ENCODE measurements at places on chromosomes 2 and 18.

DNA sequence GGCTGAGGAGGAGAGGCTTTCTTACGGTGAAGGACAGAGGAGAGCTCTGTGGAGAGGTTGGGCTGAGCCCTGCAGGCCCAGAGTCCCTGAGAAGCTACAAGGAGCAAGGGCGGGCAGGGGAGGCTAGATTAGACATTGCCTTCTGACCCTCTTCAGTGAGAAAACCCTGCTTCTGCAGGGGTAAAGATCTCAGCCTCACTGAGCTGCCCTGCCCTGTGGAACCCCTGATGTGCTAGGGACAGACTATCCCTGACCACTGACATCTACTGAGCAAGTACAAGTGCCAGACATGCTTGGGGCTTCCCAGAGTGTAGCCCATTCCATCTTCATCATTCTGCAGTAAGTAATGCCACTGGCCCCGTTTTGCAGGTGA, 111.5 kb downstream of the CYP26B1 start:
- no peak for DNase-seq

GRCh38 chr2:158488442-158489216, 31.9 kb downstream of the PKP4 start:
- no peak for DNase-seq

DNA sequence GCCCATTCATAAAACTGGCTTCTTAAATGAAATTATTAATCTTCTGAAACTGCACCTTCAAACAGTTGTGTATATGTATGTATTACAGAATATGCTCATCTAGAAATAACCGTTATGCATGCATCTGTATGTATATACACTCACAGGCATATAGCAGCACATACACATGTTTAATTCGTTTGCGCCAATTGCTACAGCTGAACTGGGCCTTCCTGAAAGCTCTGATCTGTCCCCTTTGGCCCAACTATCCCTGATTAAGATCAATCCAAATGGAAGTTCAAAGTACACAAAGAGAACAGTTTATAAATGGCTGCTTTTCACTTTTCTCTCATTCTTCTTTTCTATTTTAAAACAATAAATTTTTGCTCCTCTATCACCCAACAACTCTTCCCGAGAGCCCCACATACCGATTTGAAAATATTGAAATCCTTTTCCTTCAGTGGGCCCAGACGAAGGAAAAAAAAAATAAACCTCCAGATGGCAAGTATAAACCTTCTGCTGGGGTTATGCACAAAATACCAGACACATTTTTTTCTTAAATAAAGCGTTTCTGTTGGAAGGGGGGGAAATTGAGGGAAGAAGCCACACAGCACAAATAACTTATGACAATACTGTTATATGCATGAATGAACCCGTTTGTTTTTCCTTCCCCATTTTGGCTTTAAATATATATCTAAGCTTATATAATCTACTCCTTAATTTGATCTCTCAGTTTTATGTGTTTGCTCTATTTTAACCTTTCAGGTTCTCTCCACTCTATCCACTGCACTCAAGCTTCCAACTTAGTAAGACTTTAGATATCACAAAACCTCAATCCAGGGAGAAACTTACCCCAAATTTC, 267.3 kb downstream of the TCF4 start:
- DNase-seq, result peak; percentile 24

- DNase-seq, result no peak
Observed at GRCh38 chr2:131050896-131051295, 42.4 kb downstream of the FAM168B start.

GRCh38 chr2:223822818-223823217, 14.6 kb downstream of the AP1S3 start:
- no peak for DNase-seq

DNA sequence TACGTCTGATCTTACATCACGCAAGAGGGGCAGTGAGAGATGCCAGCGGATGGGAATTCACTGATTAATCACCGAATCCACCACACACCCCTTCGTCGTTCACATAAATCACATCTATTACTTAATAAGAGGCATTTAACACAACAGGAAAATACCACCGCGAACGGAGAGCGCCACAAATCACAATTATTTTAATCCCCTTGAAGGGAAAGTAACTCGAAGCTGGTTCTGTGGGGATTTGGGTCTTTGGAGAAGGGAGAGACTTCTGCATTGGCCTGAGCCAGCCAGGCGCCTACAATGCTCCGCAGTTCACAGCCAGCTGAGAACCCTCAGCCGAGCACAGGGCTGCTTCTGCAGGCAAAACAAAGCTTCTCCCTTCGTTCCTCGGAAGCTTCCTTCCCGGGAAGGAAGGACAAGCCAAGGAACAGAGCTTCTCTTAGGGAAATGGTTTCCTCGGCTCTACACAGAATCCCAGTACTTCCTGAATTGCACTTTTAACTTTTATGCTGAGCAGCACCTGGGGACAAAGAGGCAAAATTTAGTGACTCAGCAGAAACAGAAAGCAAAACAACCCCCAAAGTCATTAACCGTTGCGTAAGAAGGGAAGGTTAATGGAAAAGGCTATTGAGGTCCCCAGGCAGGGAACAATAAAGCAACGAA, at the start of gene LRP1B:
LRP1B (minus strand) TSS at position 7 of the 660 bp plus-strand sequence. CDS start 287 bp downstream, outside the sequence.
- DNase-seq, result no peak

GRCh38 chr2:67878743-67879142, 184.1 kb downstream of the C1D start:
- no peak for DNase-seq

DNA sequence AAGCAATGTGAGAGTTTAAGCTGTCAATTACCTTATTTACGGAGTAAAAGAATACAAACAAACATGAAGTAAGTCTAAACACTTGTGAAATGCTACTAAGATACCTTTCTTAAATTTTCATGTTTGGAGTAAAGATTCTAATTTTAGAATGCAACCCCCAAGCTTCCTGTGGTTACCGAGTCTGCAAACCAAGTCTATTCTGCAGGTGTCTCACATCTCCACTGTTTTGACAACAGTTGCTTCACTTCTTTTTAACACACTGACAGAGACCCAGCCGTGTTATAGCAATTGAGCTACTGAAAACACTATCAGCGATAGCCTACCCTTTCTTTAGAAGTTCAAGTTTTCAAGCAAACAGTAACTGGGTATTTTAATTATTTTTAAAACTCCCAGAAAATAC, 608.3 kb downstream of the ERBB4 start:
- no peak for DNase-seq

GRCh38 chr2:78992451-78992806, 33.1 kb upstream of the REG3G start:
- DNase-seq, result no peak

GRCh38 chr18:57035590-57035989, 111.3 kb upstream of the BOD1L2 start:
- no peak for DNase-seq

DNA sequence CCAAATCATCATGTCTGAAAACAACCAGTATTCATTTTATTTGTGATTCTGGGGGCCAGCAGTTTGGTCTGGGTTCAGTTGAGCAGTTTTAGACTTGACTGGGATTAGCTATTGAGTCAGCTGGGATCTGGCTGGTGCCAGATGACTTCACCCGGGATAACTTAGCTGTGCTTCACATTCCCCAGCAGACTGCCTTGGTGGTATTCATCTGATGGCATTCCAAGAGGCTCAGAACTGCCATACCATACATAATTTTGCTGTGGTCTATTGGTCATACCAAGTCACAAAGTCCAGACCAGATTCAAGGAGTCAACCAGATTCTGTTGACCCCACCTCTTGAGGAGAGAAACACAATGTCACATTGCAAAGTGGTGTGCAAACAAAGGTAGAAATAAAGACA, 7.8 kb upstream of the FSHR start:
- no peak for DNase-seq

GRCh38 chr18:31658670-31659575, 25.5 kb downstream of the B4GALT6 start:
- DNase-seq, result no peak

DNA sequence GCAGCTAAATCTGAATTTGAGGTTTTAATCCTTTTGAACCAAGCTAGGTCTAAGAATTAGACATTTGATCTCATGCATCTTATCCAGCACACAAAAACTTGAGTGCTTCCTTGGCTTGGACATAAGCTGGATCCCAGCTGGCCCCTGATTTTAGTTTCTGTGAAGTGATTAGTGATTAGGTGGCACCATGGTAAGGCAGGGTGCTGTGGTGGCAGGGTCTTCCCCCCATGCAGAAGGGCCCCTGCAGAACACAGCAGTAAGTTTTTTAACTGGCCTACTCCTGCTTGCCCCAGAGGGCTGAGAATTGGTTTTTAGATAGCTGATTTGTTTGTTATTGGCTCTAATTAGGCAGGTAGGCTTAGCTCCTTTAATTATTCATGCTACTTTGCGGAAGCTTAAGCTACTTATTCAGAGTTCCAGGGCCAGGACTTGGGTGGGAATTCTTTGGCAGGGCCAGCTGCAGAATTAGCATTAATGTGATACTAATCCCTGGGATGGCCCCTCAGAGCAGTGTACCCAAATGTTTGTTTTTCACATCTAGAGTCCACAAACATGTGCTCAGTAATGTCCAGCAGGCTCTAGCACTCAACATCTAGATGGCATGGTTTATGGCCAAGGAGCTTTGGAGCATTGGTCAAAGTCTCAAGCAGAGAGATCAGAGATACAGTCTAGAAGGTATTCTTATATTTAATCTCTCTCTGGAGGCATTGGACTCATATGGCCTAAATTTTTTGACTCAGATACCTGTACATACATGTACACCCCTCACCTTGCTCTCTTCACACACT, 99.6 kb downstream of the FMNL2 start:
- no peak for DNase-seq

- DNase-seq, result peak; percentile 48
Observed at GRCh38 chr2:226802573-226802972, 3.0 kb upstream of the IRS1 start.

DNA sequence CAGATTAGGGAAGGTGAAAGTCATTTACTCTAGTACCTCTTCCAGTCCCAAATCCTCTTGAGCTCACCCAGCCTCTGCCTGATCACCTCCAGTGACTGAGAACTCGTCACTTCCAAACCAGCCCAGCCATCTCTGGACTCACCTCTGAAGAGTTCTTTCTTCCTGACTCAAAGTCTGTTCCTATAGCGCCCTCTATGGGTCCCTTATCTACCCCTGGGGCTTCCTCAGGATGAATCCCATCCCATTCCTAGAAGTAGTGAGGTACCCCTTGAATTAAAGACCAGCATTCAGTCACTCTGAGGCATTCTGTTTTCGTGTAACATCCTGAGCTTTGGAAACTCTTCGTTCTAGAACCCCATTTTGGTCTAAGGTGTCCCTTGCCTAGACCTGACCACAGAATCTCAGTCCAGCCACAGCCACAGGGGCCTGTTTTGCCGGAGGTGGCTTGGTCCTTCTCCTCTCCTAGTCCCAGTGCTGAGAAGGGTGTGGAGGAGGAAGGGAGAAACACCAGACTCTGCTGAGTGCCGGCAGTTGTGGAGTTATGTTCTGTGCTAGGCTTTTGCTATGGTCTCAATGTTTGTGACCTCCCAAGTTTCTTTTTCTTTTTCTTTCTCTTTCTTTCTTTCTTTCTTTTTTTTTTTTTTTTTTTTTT, 32.7 kb downstream of the SIX3 start:
- peak; percentile 80 for DNase-seq

DNA sequence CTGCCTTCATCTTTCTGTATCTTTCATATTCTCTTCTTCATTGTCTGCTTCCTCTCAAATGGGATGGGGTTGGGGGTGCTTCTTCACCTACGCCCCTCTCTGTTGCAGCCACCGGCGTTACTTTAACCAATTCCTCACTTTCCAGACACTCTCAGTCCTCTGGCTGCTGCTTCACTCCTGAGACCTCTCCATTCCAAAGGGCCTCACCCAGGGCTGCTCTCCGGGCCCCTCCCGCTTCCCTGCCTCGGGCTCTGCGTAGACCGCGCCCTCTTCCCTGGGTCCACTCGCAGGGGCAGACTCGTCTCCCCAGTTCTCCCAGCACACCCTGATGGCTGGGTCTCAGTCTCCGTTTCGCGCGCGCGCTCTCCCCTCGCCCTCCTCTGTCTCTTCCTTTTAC, 926 bp downstream of the SERPINB8 start:
- no peak for DNase-seq

DNA sequence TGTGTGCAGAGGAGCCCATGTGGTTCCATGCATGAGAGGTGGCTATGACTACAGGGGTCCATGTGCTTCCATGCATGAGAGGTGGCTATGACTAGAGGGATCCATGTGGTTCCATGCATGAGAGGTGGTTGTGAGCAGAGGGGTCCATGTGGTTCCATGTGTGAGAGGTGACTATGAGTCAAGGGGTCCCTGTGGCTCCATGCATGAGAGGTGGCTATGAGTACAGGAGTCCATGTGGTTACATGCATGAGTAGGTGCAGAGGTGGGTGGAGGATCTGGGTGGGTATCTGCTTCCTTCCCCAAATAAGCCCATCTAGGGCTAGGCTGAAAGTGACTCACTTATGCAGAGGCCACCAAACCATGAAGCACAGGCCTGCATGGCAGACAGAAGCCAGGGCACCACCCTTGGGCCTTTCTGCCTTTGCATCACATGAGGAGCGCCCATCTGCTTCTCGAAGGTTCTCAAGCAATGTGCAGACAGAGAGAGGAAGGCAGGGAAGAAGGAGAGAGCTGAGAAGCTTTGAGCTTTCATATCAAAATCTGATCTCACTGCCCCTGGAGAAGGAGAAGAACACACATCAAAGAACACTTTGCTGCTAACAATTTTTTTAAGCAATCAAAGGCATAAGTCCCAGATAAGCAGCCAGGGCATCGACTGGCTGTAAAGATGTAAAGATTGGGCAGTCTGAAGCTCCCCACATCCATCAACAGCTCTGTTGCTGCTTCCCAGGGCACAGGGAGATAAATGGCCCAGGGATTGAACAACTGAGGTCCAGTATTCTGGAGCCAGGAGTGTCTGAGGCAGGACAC, 137.6 kb downstream of the TNS1 start:
- DNase-seq, result no peak

Data from NCI-H2107 (cell line).